Activated CD8-positive, alpha-beta memory T cell treated with anti-CD3 and anti-CD28 coated beads for 1 hour (primary cell): ENCODE measurements at places on chromosomes 4 and X.

- DNase-seq: no peak
These were observed at the start of gene UNC5C for GRCh38 chr4:95548738-95549245. TSS of gene UNC5C (minus strand) at chr4:95548973.

- no peak for DNase-seq
These were observed 149.5 kb downstream of the MAML3 start for GRCh38 chr4:140004549-140004895.

- DNase-seq: no peak
These were observed 1.2 kb downstream of the BCOR start for GRCh38 chrX:40096395-40097091.

GRCh38 chr4:151628001-151628608 lies 132.7 kb downstream of the GATB start:
- DNase-seq: no peak

DNA sequence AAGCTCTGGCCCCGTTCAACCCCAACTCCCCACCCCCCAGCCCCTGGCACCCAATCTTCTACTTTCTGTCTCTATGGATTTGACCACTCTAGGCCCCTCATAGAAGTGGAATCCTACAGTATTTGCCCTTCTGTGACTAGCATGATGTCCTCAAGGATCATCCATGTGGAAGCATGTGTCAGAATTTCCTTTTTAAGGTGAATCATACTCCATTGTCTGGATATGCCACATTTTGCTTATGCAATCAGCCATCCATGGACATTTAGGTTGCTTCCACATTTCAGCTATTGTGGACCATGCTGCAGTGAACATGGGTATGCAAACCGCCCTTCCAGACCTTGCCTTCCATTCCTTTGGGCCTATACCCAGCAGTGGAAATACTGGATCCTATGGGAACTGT lies 15.5 kb downstream of the CCNQ start:
- DNase-seq: no peak

DNA sequence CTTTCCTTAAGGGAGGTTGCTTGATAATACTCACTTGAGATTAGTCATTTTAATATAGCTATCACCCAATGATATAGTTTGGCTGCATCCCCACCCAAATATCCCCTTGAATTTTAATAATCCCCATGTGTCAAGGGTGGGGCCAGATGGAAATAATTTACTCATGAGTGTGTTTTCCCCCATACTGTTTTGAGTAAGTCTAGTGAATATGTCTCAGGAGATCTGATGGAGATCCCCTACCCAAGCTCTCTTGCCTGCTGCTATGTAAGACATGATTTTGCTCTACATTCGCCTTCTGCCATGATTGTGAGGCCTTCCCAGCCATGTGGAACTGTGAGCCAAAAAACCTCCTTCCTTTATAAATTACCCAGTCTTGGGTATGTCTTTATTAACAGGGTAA lies 539.7 kb upstream of the GRID2 start:
- DNase-seq: no peak

- no peak for DNase-seq
These were observed 554.6 kb downstream of the NLGN4X start for GRCh38 chrX:5674036-5674435.

- DNase-seq: no peak
These were observed 27.6 kb downstream of the ELOVL6 start for GRCh38 chr4:110170861-110171260.

- DNase-seq: no peak
These were observed 2332.1 kb downstream of the PCDH7 start for GRCh38 chr4:33052241-33052640.

DNA sequence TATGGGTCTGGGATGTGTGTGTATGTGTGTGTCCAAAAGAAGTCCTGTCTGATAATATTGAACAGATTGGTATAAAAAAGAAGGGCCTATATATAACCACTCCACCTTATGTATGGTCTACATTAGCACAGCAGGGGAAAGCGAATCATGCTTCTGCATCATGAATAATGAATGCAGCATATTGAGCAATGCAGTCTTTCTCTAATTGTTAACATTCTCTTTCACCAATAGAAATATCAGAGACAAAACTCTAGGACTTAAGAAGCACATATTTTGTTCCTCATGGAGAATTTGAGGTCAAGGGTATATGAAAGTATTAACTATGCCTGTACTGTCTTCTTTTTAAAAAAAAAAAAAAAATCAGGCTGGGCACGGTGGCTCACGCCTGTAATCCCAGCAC lies 264.3 kb upstream of the NOCT start:
- DNase-seq: no peak

- DNase-seq: no peak
These were observed 50.2 kb upstream of the KIT start for GRCh38 chr4:54607521-54607920.

- no peak for DNase-seq
These were observed 18.6 kb downstream of the PALLD start for GRCh38 chr4:168515222-168516011.

DNA sequence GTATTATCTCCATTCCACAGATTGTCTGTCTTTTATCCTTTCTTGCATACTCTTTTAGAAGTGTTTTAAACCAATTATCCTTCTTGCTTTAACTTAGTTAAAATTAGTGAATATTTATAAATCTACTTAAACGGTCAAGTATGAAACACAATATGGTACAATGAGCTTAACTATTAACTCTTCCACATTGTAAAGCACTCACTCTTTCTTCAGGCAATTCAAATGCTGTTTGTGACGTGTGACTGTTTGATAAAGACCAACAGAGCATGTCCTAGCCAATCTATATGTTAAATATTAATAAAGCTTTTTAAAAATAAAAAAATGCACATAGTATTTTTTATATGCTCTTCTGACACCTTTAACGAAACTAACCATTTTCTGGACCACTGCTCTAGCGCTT lies 192.7 kb downstream of the ARAP2 start:
- no peak for DNase-seq

DNA sequence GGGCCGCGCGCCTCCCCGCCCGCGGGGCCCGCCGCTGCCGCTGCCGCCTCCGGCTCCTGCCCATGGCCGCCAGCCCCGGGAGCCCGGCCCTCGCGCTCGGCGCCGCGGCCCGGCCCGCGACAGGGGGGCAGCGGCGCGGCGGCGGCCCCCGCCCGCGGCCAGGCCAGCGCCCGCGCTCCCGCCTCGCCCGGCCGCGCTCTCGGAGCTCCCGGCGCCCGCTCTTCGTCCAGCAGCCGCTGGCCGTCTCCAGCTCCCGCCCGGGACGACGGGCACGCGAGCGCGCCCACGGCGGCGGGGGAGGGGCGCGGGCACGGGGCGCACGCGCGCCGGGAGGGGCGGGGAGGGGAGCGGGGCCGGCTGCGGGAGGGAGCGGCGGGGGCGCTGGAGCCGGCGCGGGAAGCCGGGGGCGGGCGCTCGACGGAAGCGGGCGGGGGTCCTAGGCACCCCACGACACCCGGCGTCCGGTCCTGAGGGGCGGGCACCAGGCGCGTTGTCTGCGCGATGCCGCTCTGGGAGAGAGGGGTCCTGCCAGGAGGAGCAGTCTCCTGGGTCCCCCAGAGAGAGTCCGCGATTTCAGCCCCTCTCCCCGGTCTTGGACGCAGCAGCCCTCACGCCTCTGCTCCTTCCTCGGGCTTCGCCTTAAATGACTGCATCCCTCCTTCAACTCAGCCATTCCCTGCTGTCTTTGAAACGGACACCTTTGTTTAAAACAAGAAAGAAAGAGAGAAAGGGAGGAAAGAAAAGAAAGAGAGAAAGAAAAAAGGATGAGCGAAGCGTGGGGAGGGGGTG lies 490 bp upstream of the PDZD4 start:
- no peak for DNase-seq

- no peak for DNase-seq
These were observed 204.5 kb downstream of the ZNF674 start for GRCh38 chrX:46340696-46341095.
